ENCODE measurements at places on chromosomes 2 and 18. TPM values are rescaled to one million over a fixed set of nuclear protein-coding genes. Genes with fewer than 3 reads are reported as not detected.

GRCh38 chr2:163711258-163711657 is 24.6 kb downstream of the FIGN start:
- no peak for DNase-seq

- DNase-seq, result no peak
Observed at GRCh38 chr2:120749506-120750431, 14.1 kb downstream of the GLI2 start.

GRCh38 chr2:226904592-226904991 is 68.7 kb downstream of the RHBDD1 start:
- DNase-seq, result no peak

DNA sequence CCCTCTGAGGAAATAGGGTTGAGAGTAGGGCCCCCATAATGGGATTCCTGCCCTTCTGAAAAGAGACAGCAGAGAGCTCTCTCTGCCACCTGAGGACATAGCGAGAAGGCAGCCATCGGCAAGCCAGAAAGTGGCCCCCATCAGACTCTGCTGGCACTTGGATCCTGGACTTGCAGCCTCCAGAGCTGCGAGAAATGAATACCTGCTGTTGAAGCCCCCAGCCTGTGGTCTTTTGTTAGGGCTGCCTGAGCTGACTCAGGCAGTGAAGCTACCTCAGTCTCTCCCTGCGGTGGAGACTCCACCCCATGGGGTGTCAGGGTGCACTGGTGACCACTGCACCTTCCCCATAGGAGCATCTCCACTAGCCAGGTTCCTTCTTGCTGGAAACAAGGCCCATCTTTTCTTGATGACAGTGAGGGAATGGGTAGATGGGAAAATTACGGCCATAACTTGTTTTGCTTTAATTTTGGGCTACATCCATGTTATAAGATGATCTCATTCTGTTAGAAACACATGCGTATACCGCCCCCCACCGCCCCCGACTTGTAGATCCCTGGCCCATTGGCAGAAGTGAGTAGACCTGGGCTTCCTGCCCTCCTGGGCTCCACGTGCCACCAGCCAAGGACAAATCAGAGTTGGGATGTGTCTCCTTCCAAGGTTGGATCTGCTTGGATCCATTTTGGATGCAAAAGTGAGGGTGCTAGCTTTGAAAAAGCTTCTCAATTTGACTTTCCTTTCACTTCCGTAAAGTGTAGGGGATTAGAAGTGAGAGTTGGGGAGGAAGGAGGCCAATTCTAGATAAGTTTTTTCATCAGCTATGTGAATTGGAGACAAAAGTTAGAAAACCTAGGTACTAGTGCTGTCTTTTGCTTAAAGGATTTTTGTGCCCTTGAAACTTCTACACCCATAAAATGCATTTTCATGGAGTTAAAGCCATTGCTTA is 42.9 kb downstream of the NCK2 start:
- no peak for DNase-seq

GRCh38 chr2:134245340-134245984 is 8.4 kb upstream of the MGAT5 start:
- DNase-seq, result peak; percentile 54

DNA sequence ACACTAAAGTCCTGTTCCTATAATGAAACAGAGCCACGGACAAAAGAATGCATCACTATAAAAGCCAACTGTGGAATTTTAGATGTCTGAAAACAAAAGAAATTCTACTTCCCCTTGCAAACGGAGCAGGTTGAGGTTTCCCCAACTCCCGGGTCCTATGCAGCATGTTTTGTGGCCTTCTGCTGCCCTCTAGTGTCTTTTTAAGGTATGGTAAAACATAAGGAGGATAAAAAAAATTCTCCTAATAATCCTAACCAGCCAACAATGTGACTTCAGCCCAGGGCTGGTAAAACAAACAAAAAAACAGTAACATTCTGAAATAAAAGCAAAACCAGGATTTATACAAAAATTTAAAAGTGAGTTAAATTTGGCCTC is 539.5 kb downstream of the NRXN1 start:
- DNase-seq, result no peak

DNA sequence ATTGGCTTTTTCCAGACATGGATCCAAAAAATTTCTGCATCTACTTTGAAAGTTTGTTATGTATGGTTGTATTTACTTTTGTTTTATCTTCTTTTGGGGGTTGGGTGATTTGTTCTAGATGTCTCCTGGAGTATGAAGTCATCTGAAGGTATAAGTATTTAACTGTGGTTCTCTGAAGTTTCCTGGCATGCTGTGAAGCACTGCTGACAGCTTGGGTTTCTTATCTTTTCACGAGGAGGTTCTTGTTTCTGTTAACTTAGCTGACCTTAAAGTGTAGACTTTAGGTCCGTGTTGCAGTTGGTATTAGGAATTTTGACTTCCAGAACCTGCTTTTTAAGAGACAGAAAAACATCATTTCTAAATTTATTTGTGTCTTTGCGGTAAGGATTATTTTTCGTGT is 15.9 kb downstream of the GLS start:
- DNase-seq, result no peak

GRCh38 chr2:65731476-65731875 is 299.1 kb upstream of the SPRED2 start:
- no peak for DNase-seq

DNA sequence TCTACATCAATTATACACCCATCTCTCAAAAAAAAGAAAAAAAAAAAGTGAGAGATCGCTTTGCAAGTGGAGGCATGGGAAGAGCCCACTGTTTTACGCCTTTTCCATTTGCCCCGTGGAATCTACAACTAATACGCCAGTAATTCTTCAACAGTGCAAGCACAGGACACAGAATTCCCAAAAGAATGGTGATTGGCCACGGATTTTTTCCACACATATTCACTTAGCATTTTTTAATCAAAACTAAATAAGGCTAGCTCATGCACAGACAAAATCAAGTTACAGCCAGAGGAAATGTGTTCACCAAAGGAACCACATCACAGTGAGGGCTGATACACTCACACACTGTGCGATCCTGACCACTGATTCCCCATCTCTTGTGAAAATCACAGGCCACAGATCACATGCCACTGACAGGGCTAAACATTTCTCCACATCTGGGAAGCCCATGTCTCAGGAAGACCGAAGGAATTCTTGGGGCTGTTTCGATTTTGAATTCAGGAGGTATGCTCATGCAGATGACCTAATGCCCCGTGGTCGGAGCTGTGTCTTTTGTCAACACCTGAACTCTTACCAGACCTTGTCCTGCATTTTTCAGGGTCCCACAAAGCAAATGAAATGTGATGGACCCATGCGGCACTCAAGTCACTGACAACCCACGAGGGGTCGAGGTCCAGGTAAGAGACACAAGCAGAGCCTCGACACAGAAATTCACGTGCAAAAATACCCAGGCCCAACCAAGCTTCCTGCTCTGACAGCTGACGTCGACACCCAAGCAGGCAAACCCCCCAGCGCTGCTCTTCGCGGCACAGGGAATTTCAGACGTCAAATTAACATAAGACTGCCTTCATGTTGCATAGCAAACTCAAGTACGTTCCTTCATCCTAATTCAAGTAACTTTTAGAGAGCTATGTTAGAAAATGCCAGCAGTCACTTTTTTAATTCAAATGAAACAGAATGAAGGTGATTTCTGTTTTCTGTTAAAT is 69.6 kb downstream of the ZNF516 start:
- DNase-seq, result no peak

GRCh38 chr2:144572977-144573376 is 53.1 kb upstream of the ZEB2 start:
- no peak for DNase-seq

GRCh38 chr2:174752403-174753037 is 11.8 kb downstream of the CHRNA1 start:
- no peak for DNase-seq

GRCh38 chr18:49486134-49486533 is 900 bp downstream of the C18orf32 start:
- no peak for DNase-seq

GRCh38 chr2:217077831-217078407 is 218.1 kb upstream of the TNP1 start:
- DNase-seq, result no peak

GRCh38 chr2:98868548-98869271 is 67.3 kb downstream of the CRACDL start:
- DNase-seq, result no peak

GRCh38 chr2:217429981-217430500 is 570.2 kb upstream of the TNP1 start:
- DNase-seq, result no peak

GRCh38 chr2:8030573-8031303 is 651.1 kb upstream of the ID2 start:
- DNase-seq, result no peak

- DNase-seq, result no peak
Observed at GRCh38 chr18:63016270-63016669, 300.9 kb downstream of the PHLPP1 start.

DNA sequence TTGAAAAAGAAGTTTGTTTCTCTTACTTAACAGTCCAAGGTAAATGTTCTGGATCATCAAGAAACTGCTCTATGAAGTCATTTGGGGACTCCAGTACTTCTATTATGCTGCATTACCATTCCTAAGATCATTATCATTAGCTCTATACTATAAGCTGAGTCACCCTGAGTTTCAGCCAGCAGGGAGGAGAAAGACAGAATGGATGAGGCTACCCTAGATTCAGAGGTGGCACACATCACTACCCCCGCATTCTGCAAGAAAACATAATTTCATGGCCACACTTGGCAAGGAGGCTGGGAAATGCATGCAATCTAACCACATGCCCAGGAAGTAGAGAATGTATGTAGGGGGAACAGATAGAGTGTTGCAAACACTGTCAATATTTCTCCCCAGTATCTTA is 16.6 kb upstream of the LNPK start:
- DNase-seq, result no peak

GRCh38 chr2:129716781-129717559 is 262.5 kb upstream of the RAB6C start:
- DNase-seq, result no peak

GRCh38 chr2:98341241-98341640 is 5.0 kb upstream of the CNGA3 start:
- DNase-seq, result no peak

ATF2 gene
- 158 TPM for total RNA-seq

NT5C1B gene
- not detected for total RNA-seq

RAX gene
- not detected for total RNA-seq

SIX2 gene
- total RNA-seq, result 0.16 TPM

SMAD4 gene
- total RNA-seq, result 80.2 TPM

TNS1 gene
- total RNA-seq, result 3.1 TPM

CHST9 gene
- 3.1 TPM for total RNA-seq

FIGN gene
- total RNA-seq, result 3.4 TPM
